ENCODE measurements at places on chromosomes 7 and 10.

GRCh38 chr7:148672041-148672440 is 26.7 kb upstream of the CUL1 start:
- no peak for DNase-seq

DNA sequence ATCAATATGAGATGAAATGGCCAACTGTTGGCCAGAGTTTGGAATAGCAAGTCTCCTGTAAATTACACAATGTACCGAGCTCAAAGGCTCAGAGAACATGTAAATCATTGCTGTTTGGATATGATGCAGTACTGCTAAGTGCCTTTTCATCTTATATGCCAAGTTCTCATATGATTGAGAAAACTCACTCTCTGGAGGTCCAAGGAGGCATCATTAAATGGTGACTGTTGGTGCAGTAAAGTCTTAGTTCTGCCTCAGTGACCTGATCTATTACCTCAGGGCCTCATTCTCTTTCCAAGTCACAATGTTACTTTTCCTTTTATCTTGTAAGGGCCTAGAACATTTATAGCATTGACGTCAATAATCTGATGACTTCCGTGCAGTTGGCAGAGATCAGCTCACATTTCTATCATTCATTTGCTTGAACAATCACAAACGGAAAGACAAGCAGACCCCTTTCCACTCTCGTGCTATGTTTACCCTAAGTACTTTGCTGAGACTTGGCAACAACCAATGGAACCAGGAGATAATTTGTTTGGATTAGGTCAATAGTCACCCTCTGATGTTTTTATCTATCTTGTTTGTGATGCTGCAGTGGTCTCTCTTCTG is 32.6 kb upstream of the PDK4 start:
- DNase-seq: peak; percentile 8

- DNase-seq: peak; percentile 55
These were observed 578 bp downstream of the ZNF713 start for GRCh38 chr7:55887821-55888247.

DNA sequence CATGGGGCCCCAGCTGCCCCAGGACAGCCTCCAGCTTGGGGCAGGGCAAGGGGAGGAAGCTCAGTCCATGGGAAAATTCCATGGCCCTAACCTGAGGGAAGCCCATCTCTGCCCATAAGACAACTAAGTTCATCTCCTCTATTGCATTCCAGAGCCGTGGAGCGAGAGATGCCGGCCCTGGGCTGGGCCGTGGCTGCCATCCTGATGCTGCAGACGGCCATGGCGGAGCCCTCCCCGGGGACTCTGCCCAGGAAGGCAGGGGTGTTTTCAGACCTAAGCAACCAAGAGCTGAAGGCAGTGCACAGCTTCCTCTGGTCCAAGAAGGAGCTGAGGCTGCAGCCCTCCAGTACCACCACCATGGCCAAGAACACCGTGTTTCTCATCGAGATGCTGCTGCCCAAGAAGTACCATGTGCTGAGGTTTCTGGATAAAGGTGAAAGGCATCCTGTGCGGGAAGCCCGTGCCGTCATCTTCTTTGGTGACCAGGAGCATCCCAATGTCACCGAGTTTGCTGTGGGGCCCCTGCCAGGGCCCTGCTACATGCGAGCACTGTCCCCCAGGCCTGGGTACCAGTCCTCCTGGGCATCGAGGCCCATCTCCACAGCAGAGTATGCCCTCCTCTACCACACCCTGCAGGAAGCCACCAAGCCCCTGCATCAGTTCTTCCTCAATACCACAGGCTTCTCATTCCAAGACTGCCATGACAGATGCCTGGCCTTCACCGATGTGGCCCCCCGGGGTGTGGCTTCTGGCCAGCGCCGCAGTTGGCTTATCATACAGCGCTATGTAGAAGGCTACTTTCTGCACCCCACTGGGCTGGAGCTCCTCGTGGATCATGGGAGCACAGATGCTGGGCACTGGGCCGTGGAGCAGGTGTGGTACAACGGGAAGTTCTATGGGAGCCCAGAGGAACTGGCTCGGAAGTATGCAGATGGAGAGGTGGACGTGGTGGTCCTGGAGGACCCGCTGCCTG is 4.3 kb downstream of the AOC1 start:
- DNase-seq: no peak

DNA sequence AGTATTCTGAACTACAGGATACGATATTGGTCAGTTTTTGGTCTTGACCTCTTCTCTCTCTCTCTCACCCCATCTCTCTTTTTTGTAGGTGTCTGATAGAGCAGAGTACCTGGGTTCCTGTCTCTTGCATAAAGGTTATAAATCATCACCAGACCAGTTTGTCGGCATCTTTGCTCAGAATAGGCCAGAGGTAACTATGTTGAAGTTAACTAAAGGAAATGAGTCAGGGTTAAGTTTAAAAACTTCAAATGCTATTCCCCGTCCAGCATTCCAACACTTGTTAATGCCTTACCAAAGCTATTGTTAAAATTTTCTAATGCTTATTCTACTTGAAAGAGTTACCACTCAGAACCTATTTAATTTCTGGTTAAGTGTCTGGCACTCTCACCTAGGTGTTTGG is 30.7 kb downstream of the ACSL5 start:
- DNase-seq: no peak

GRCh38 chr10:61902445-61903220 is 1.1 kb downstream of the ARID5B start:
- peak; percentile 86 for DNase-seq

- DNase-seq: no peak
These were observed 736.6 kb downstream of the AUTS2 start for GRCh38 chr7:70334871-70335270.

DNA sequence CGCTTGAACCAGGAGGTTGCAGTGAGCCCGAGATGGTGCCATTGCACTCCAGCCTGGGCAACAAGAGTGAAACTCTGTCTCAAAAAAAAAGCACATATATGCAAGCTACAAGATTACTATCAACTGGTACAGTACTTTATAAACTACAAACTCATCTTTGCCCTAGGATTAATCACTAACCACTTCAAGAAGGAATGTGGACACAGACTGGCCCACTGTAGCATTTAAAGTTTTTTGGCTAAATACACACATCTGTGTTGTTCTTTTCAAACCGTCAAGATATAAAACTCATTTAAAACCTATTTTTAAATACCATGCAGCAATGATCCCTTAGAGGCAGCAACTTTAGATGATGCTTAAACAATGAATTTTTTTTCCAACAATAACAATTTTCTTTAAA is 205.4 kb downstream of the IMMP2L start:
- DNase-seq: no peak

DNA sequence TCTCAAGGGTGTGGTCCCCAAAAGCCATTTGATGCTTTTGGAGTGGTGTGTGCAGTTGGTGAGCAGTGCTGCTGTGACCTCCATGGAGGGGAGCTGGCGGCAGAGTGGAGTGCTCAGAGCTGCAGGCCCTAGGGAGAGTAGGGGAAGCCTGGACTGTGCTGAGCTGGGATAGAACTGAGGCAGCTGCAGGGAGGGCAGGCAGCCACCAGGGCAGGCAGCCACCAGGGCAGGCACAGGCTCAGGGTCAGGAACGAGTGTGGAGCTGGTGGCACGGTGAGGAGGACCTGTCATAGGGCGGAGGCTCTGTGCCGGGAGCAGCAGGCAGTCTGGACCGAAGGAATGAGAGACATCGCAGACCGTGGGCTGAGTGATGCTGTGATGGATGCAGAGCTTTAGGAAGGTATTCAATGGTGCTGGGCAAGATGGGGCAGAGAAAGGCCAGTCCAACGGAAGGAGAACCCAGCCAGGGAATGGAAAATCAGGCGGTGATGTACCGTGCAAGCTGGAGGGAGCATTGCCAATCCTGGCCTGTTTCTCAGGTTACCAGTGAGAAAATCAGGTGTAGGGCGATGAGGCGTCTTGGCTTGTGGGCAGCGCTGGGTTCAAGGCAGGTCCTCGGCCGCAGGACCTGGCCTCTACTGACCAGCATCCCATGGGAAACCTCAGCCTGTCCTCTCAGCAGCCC is 152.6 kb downstream of the CAMK1D start:
- no peak for DNase-seq

GRCh38 chr7:11710377-11710776 is 121.6 kb downstream of the THSD7A start:
- DNase-seq: no peak

GRCh38 chr7:46565253-46566096 is 644.4 kb upstream of the IGFBP3 start:
- peak; percentile 25 for DNase-seq

DNA sequence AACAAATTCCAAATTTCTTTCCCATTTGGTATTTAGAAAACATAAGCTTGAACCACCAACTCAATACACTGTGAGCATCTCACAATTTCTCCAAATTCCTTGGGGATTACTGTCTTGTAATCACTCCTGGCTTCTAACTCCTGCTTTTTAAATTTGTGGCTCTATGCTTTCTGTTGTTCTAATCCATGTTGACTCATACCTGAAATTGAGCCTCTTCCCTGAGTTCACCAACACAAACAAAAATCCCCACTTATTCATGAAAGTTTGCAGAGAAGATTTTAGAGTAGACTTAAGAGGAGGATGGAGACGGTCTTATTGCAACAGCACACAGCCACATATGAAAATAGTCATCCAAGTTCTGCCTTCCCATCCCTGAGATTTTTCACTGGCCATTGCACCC is 252.5 kb downstream of the PTEN start:
- no peak for DNase-seq

- DNase-seq: no peak
These were observed 233.0 kb downstream of the TRIL start for GRCh38 chr7:28725045-28725642.

- DNase-seq: no peak
These were observed 5.7 kb downstream of the LRRC20 start for GRCh38 chr10:70376436-70377378.

DNA sequence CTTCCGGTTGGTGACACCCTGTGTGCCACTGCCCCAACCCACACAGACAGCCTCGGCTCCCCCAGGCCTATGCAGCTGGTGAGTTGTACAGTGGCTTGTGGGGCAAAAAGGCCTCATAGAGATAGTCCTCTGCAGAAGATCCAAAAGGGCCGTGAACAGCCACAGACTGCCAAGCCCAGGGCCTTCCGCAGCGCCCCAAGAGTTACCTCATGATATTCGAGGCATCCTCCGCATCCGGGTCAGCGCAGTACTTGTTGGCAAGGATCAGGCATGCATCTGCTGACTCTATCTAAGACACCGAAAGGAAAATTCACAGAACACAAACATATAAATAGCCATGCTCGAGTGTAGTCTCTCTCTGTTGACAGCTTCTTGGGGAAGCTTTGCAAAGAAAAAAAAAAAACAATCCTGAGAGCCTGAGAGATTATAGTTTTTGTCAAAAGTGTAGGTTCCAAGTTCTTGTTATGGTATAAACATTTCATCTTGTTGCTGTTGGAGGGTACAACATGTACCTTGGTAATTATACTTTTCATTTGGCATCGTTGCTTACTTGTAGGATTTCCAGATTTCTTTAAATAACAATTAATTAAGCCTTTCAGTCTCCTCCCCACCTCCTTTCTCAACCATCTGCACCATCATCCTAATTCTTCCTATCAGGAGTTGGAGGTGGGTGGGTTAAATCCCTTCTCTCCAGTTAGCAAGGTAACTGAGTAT is 553.0 kb downstream of the KCNMA1 start:
- DNase-seq: peak; percentile 64

DNA sequence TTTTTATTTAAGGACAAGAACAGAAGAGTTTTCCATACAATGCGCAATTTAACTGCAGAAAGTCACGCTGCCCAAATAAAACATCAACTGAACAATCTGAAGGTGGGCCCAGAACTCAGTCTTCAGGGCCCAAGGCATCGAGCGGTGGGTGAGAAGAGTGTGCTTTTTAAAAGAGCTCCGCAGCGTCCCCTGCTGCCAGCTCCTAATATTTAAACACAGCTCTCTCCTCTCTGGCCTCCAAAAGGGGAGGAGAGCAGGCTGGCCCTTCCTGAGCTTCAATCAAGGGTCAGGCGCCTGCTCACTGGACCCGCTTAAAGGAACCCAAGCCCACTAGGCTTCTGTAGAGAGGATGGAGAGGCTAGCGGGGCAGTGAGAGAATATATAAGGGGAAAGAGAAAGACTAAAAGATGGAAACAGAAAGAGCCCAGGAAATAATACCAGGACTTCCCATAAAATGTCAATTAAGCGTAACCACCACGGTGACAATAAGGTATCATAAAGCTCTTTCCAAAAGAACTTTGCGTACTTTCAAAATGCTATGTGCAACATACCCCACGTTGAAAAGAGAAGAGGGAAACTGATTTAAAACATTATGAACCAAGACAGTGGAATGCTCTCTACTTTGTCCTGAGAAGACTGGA is 2.8 kb downstream of the FAM53B start:
- peak; percentile 96 for DNase-seq

- DNase-seq: peak; percentile 76
These were observed at the start of gene PRTFDC1 for GRCh38 chr10:24952143-24952706. TSS of gene PRTFDC1 (minus strand) at chr10:24952606. CDS start at chr10:24952575, 31 bp downstream.

DNA sequence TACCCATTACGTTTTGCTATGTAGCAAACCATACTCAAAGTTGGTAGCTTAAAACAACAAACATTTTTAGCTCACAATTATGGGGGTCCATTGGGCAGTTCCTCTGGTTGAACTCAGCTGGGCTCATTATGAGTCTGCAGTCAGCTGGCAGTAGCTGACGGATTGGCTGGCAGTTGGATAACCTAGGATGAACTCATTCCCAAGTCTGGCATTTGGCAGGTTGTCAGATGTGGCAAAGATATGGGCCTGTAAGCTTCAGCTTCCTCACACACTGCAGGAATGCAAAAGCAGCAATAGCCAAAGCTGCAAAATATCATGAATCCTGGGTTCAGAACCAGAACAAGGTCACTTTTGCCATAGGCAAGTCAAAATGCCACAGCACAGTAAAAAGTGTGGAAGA is 412.2 kb upstream of the SORCS1 start:
- peak; percentile 76 for DNase-seq

GRCh38 chr7:9776900-9777299 is 1196.8 kb upstream of the PHF14 start:
- DNase-seq: no peak

- peak; percentile 13 for DNase-seq
These were observed 2.7 kb upstream of the CYP3A7 start for GRCh38 chr7:99737726-99738125.

DNA sequence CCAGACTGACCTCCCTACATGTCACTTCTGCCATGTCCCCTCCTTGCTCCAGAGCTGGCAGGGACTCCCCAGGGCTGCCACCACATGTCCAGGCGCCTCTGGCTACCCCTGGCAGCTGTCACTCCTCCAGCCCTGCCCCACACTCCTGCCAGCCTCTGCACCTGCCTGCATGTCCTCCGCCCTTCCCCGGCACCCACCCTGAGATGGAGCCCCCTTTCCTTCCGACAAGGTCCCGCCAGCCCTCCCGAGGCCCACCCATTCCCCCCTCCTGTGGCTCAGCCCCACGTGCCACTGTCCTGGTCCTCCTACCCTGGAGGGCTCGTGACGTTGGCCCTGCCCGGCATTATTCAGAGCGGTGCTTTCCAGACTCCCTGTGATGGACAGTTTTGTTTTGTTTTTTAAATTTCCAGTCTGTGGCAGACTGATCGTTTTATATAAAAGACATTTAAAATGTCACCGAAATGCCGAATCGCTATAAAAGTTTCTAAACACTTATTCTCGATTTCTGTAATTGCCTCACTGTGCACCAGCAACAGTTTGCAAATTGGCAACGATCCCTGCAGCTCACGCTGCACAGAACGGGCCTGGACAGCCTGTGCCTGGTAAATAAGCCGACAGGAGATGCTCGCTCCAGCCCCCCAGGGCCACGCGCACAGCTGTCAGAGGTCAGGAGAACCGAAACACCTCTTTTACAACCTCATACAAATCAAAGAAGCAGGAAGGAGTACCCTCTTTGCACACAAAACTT is 111.1 kb upstream of the SH2B2 start:
- peak; percentile 47 for DNase-seq

GRCh38 chr7:102973096-102973802 is 60.4 kb downstream of the LRRC17 start:
- no peak for DNase-seq

GRCh38 chr10:78514459-78514858 is 480.8 kb downstream of the RPS24 start:
- no peak for DNase-seq

GRCh38 chr7:101248276-101248675 is 3.4 kb upstream of the FIS1 start:
- no peak for DNase-seq
